ENCODE measurements at places on chromosomes 12 and 14. TPM values are rescaled to one million over a fixed set of nuclear protein-coding genes. Genes with fewer than 3 reads are reported as not detected.

DNA sequence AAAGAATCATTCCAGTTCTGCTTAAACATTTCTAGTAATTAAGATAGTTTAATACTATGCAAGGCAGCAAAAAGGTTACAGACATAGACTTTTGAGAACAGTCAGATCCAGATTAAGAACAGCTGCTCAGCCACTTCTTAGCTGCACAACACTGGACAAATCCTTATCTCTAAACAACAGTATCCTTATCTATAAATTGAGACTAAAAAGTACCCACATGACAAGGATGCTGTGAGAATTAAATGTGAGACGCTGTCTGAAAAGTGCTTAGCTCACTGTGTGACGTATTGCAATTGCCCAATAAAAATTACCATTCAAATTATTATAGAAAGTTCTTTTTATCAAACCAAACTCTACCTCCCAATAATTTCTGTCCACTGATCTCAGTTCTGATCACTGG, 35.5 kb downstream of the BORCS5 start:
- DNase-seq = no peak

DNA sequence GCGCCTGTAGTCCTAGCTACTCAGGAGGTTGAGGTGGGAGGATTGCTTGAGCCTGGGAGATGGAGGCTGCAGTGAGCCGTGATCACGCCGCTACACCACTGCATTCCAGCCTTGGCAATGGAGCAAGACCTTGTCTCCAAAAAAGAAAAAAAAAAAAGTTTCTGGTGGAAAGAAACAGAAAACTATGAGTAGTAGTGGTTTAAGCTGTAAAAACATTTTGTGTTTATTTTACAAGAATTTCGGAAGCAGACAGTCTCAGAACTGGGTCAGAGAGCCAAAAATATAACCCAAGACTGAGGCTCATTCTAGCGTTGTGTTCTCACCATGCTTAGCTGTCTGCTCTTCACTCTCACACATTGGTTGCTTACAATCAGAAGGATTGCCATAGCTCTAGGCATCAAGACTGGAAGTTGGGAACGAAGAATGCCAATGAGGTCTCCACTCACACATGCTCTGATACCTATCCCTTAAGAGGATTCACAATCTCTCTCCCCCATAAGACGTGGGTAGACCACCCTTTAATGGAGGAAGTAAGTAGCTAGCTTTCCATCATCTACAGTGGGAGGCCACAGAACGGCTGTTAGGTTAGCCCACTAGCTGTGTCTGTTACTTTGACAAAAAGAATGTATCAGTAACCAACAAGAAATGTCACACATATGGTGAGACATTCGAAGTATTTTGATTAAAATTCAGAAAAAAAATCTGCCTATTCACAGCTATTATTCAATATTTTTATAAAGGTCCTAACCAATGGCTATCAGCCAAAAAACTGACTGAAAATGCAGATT, 117.6 kb upstream of the RASSF8 start:
- no peak for DNase-seq

- DNase-seq = no peak
These were observed 550.9 kb downstream of the BCL11B start for GRCh38 chr14:98721061-98721460.

DNA sequence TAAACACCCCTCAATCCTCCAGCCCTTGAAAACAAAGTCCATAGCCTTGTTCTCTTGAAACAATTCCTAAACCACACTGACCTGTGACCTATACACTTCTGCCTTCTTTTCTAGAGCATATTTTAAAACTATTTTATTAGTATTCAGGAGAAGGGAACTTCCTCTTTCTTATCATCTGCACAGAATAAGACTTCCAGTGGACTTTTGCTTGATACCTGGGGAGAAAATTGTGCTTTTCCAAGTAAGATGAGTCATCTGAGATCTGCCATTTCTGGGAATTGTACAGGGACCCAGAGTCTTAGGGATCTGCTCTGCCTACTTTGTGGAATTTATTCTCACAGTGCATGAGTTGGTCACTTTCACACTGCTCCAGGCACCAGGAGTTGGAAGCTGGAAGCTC, 10.5 kb upstream of the WNT5B start:
- DNase-seq = no peak

DNA sequence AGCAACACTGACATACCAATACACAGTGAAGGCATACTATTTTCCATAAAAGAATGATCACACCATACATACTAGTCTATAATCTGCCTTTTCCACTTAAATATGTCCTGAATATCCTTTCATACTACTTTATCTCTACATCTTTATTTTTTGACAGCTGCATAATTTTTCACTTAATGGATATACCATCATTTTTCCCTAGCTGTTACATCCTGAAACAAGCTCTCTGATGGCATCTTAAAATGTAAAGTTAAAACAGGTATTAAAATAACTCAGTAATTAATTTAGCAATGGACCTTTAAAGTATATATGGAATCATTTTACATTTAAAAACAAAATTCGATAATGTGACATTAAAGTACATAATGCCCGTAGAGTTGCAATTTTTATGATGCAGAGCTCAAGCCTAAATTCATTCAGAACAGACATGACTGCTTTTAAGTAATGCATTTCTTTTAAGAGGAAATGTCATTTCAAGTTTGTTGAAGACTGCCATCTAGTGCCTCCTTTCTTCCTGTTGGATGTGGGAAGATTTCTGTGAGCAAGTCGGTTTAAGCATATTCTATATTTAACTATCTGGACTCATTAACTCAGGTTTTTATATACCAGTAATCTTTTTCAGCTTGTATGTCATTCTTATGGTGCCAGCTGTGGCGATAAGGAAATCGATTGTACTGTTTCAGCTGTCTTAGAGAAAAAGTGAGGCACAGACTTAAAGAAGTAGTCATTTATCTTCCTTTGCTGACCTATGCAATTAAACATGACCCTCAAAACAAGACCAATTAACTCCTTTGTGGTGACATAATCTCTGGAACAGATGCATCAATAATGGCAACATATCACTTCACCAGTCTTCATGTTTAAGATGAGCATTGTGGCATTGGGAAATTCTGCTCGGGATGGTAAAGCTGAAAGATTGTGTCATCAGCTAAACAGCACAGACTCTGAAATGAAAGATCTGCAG, 20.3 kb downstream of the PRICKLE1 start:
- no peak for DNase-seq

DNA sequence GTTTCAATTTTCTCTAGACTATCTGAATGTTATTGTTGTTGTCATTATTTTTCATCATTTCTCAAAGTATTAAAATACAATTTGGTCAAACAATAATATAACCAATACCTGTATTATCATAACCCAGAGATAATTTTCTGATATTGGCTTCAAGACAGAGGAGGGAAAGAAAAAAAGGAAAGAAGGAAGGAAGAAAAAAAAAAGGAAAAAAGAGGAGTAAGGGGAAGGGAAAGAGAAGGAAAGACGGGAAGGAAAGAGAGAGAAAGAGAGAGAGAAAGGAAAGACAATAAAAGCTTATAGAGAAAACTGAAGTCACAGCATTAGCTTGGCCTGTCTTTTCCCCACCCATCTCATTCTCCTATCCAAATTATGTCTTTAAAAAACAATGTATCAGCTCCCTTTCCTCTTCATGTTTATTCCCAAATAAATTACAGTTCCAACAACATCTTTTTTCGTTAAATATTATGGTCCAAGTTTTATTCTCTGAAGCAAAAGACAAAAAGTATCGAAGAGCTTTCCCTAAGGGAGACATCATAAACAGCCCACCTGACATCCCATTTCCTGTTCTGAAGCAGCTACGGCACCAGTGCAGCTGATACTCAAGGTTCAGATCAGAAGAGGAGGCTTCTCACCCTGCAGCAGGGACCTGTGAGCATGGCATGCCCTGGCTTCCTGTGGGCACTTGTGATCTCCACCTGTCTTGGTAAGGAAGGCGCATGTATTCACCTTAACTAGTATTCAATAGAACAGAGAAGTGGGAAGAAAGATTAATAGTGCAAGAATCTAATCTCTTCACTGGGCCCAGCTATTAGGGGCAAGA, 308.3 kb downstream of the DAD1 start:
- no peak for DNase-seq

- no peak for DNase-seq
These were observed 165.1 kb upstream of the ATP2B1 start for GRCh38 chr12:89873745-89874144.

DNA sequence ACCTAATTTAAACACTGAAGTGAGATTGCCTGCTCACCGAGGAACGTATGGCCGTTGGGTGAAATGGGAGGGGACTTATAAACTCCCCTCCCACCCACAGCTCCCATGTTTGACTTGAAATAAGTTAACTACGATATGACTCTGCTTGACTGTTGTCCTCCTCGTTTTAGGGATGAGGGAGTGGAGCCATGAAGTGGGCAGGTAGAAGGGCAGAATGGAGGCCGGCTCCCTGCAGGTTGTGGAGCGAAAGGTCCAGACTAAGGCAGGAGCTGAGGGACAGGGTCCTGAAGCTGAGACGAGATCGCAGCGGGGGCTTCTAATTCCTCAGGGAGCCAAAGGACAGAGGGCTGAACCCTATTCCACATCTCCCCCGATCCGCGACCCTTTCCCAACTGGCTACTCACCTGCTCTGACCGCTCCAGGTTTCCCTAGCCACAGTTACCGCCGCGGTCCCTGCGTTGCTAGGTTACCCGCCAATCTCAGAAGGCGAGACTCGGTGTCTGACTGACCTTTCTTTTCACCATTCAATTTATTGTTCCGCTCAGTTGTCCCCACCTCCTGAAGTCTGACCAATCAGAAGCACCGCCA, 577 bp upstream of the TPCN1 start:
- no peak for DNase-seq

GRIP1 gene
- not detected for total RNA-seq

TRIM9 gene
- 2.1 TPM for total RNA-seq

CD69 gene
- 5.8 TPM for total RNA-seq

LRCOL1 gene
- not detected for total RNA-seq

MIP gene
- not detected for total RNA-seq
